ENCODE measurements at places on chromosomes 7 and 10. TPM values are rescaled to one million over a fixed set of nuclear protein-coding genes. Genes with fewer than 3 reads are reported as not detected.

DNA sequence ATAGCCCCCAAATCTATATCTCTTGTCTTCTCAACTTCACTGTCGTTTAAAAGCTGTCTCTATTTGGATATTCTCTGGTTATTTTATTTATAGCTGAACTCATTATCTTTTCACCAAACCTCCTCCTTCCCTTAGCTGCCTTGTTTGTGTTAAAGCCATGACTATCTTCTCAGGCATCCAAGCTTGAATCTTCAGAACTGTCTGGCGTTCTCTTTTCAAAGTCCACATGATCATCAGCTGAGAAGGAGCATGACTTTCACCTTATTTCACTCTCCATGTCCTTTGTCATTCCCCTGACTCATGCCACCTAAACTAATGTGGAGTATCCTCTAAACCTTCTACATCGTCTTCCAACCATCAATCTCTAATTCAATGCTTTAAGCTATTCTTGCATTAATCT is 5.7 kb upstream of the GLCCI1 start:
- no peak for DNase-seq

DNA sequence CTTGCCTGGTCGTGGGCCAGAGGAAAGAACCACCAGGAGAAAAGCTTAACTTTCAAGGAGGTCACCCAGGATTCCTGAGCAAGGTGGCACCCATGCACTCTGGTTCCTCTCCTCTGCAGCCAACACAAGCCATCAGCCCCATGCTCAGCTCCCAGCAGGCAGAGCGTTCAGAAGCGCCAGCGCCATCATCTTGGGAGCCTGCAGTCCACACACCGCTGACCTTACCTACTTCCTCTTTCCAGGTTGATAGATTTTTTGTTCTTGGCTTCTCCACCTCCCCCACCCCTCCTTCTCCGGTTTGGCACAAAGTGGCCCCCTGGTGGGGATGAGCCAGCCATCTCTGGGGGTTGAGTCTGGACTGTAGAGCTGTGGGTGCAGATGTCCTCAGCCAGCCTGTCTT is 1.7 kb upstream of the WDR86 start:
- DNase-seq: no peak

PRSS1 gene
- polyA plus RNA-seq: not detected

DNA sequence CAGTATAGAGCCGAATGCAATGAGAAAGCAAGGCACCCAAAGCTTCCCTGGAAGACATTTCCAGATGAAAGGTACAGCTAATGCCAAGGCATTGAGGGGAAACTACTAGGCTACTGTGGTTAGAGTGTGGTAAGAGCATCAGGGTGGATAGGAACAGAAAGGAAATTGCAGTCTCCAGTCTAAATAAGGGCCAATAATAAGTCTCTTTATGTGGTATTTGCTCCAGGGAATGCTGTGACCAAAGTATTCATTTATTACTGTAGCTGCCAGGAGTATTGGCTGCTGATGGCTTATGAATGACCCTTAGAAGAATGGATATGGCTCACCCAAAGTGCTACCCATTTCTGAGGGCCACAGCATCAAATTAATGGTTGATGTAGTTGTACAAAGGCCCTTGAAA is 30.1 kb upstream of the POT1 start:
- DNase-seq: no peak

- peak; percentile 28 for DNase-seq
These were observed 37.1 kb upstream of the BICC1 start for GRCh38 chr10:58475322-58476277.

DNA sequence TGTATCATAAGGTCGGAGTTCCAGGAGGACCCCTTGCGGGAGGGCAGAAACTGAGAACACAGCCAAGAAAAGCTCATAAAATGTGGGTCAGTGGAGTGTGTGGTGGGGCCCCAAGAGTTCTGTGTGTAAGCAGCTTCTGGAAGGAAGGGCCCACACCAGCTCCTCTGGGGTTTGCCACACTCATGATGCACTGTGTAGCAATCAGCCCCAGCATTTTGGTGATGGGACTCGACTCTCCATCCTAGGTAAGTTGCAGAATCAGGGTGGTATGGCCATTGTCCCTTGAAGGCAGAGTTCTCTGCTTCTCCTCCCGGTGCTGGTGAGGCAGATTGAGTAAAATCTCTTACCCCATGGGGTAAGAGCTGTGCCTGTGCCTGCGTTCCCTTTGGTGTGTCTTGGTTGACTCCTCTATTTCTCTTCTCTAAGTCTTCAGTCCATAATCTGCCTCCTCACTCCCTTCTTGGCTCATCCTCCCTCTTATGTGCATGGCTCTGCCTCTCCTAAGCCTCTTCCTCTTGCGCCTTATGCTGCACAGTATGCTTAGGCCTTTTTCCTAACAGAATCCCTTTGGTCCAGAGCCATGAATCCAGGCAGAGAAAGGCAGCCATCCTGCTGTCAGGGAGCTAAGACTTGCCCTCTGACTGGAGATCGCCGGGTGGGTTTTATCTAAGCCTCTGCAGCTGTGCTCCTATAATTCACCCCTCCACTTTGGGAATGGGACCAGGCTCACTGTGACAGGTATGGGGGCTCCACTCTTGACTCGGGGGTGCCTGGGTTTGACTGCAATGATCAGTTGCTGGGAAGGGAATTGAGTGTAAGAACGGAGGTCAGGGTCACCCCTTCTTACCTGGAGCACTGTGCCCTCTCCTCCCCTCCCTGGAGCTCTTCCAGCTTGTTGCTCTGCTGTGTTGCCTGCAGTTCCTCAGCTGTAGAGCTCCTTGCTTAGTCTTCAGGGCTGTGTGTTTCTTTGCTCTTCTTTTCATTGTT is 17.8 kb downstream of the PRSS2 start:
- DNase-seq: no peak

PTEN gene
- 39.0 TPM for polyA plus RNA-seq

DNA sequence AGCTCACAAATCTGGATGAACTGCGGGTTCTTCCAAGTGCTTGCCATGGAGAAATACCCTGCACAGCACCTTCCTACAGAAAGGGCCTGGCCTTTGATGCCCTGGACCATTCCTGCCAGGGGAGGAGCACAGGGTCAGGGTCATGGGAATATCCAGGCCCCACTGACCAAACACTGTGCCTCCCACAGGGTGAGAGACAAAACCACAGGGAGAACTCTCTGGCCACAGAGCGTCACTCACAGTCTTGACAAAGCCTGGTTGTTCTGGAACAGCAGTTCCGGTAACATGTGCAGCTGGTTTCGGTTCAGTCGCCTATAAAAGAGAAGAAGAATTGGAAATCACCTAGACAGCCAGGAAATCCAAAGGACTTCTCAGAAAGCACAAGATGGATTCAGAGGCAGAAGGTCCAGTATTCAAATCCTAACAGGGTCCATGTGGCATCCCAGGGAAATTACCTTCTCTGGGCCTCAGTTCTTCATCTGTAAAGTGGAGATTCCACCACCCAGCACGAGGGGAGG is 28.1 kb downstream of the SLIT1 start:
- no peak for DNase-seq

- no peak for DNase-seq
These were observed 984.4 kb upstream of the AUTS2 start for GRCh38 chr7:68613897-68614296.

DNA sequence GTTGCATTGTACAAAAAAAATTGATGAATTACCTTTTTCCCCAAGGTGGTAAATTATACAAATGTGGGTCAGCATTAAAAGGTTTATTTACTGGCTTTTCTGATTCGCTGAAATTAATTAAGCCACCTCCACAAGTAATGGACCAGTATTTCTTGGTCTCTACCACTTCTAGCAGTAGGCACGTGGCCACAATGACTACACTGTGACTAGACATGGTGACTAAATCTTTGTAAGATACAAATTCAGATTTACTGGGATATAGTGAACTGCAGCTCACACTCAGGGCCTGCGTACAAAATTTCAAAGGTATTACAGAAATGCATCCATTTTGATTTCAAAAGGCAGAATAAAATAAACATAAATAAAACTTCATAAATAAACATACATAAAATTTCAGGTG is 10.9 kb downstream of the HPSE2 start:
- no peak for DNase-seq

ARF5 gene
- 122 TPM for polyA plus RNA-seq

- DNase-seq: no peak
These were observed 373.9 kb upstream of the NFE2L3 start for GRCh38 chr7:25777969-25778708.

- DNase-seq: peak; percentile 19
These were observed 73.9 kb upstream of the LEP start for GRCh38 chr7:128167042-128167701.

CNOT4 gene
- polyA plus RNA-seq: 22.0 TPM

GRCh38 chr10:24813856-24814255 is 90.2 kb upstream of the ARHGAP21 start:
- DNase-seq: no peak

DNA sequence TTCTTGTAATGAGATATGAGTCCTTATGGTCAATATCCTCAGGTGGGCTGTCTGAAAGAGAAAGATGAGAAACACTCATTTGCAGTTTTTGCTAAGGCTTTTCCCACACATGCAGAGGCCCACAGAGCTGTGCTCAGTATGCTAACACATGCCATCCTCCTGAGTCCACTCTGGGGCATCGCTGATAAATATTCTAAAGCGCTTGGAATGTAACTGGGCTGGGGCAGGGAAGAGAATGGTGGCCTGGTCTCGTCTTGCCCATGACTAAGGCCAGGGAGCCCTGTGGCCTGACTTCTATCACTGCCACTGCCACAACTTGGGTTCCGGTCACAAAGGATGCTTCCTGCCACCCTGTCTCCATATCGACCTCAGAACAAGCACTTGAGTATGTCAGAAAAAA is 199.7 kb upstream of the FRMD4A start:
- DNase-seq: no peak

- DNase-seq: no peak
These were observed 92.0 kb downstream of the LSMEM1 start for GRCh38 chr7:112572669-112573301.

FAM53B gene
- polyA plus RNA-seq: 27.6 TPM

- DNase-seq: no peak
These were observed 22.5 kb downstream of the FAM171A1 start for GRCh38 chr10:15348579-15348978.

- no peak for DNase-seq
These were observed 212.7 kb downstream of the HERPUD2 start for GRCh38 chr7:35482231-35482630.

- no peak for DNase-seq
These were observed 19.5 kb upstream of the GALNT17 start for GRCh38 chr7:71112436-71112835.

GRCh38 chr7:27419581-27420177 is 177.1 kb downstream of the EVX1 start:
- DNase-seq: no peak

DNA sequence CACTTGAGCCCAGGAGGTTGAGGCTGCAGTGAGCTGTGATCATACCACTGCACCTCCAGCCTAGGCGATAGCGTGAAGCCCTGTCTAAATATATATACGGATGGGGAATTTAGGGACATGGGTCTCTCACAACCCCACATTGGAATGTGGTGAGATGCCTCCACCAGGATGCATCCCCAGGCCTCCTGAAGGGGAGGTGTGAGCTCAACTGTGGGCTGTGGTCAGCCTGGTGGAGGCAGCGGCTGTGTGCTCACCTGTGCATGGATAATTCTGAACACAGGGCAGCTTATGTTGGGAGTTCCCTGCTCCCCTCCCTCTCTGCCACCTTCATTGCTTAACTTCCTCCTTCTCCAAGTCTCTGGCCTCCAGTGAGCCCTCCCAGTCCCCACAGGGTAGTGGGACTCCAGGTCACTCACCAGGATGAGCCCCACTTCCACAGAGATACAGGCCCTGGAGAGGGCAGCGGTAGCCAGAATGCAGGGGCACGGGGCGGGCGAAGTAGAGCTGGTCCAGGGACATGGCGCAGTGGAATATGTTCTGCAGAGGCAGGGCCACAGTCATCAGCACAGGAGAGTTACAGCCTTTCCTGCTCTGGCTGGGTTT is 30.4 kb downstream of the PYROXD2 start:
- DNase-seq: no peak

GRCh38 chr7:50610521-50611277 is 45.5 kb upstream of the DDC start:
- DNase-seq: no peak

DNA sequence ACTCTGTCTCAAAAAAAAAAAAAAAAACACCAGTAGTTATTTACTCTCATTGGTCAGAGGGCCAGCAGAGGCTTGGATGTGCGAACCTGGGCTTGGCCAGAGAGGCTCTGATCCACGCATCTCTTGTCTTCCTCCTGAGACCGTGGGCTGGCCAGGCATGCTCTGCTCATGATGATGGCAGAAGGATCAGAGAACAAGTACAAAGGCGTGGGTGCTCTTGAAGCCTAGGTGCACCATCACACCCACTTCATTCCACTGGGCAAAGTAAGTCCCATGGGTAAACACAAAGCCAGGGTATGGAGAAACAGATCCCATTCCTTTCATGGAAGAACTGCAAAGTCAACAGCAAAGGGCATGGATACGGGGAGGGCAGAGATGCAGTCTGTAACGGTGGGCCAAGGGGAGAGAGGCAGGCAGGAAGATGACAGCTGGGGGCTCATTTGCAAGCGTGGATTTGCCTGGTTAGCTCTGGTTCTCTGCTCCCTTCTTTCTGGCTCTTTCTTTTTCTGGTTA is 128.2 kb upstream of the SDK1 start:
- no peak for DNase-seq

DNA sequence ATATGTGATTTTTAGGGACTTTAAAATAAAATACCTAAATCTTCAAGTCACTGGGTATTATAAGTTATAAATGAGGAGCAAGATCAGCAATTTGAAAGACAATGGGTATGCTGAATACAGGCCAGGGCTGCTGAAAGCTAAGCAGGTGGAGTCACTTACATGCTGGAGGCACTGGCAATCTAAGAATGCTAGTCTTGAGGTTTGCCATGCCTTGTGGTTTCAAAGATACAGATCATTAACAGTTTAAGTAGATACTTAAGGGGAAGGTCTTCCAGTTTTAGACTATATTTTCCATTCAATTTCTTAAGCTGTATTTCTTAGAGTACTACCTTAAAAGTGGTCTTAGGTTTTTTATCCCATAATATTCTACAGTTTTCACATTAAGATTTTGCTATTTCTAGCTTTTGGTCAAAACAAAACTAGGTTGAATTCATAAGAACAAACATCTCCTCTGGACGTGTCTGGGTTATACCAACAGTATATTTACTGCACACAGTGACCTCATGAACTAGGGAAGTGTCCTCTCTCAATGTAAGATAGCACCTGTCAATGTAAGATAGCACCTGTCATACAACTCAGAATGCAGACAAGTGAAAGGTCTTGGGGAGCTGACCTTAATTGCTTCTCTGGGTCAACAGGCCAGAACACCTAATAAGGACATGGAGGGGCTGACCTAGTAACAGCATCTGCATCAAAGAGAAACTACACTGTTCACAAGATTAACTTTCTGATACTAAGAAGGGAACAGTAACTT is 2.0 kb downstream of the SRI start:
- no peak for DNase-seq

DNA sequence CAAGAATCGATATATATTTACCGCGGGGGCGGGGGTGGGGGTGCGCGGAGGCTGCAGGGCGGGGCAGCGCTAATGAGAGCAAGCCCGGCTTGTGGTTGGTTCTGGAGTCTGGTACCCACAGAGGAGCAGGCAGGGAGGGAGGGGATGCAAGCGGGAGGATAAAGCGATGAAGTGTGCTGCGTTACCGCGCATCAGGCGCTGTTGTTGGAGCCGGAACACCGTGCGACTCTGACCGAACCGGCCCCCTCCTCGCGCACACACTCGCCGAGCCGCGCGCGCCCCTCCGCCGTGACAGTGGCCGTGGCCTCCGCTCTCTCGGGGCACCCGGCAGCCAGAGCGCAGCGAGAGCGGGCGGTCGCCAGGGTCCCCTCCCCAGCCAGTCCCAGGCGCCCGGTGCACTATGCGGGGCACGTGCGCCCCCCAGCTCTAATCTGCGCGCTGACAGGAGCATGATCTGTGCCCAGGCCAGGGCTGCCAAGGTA is at the start of gene HECW1:
TSS of gene HECW1 (plus strand) at position 189 of the 482 bp plus-strand sequence. CDS start 131,259 bp downstream, outside the sequence.
- DNase-seq: no peak

GRCh38 chr7:147944321-147944720 is 646.2 kb upstream of the C7orf33 start:
- no peak for DNase-seq

All from forelimb muscle (tissue), 1 donor.